ENCODE measurements at places on chromosomes 4 and X. TPM values are rescaled to one million over a fixed set of nuclear protein-coding genes. Genes with fewer than 3 reads are reported as not detected.
A peak's percentile ranks its signal among the peaks of the same experiment; 100 is the strongest.

ASB5 gene
- 0.57 TPM for total RNA-seq

NPNT gene
- not detected for total RNA-seq

PPP4R3C gene
- 0.74 TPM for total RNA-seq

RBPJ gene
- total RNA-seq: 33.9 TPM

XAGE2 gene
- total RNA-seq: not detected

CYSLTR1 gene
- not detected for total RNA-seq

DKC1 gene
- 109 TPM for total RNA-seq

GPR34 gene
- not detected for total RNA-seq

RNF128 gene
- total RNA-seq: 1.8 TPM

MFAP3L gene
- total RNA-seq: 1.5 TPM

DNA sequence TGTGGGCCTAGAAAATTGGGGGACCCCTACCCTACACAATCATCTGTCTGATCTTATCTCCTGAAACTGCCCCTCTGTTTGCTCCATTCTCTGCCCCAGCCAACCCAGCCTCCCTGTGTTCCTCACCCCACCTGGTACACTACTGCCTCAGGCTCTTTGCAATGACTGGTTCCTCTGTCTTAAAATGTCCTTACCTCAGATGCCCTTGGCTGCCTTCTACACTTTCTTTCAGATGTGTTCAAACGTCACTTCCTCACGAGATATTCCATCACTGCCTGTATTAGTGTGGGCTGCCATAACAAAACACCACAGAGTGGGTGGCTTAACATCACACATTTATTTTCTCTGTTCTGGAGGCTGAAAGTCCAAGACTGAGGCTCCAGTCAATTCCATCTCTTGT is 29.2 kb downstream of the QDPR start:
- no peak for DNase-seq

- peak; percentile 4 for DNase-seq
These were observed 34.1 kb upstream of the ZNF81 start for GRCh38 chrX:47802589-47802988.

- DNase-seq: no peak
These were observed 160.7 kb upstream of the LDB2 start for GRCh38 chr4:17058916-17059741.

GRCh38 chr4:138567696-138568095 is 325.5 kb upstream of the SLC7A11 start:
- no peak for DNase-seq

GRCh38 chr4:84985952-84986351 is 19.5 kb upstream of the WDFY3 start:
- DNase-seq: peak; percentile 56

- no peak for DNase-seq
These were observed 27.7 kb downstream of the FGF5 start for GRCh38 chr4:80294206-80294605.

GRCh38 chrX:109187473-109188168 is 294.3 kb downstream of the GUCY2F start:
- no peak for DNase-seq

DNA sequence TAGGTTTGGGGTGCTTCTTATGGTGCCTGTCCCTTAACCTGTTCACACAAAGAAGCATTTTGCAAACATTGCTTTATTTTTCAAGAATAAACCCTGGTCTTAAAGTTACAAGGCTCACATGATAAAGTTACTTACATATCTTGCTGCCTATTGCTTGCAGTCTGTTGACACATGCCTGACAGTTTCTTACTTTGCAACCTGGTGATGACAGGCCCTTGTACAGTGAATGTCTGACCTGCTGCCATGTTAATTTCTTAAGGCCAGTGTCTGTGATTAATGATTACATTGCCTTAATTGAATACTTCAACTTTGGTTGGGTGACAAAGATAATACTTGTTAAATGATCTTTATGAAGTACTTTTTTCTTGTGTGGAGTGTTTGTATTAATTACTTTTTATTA is 49.9 kb downstream of the FIP1L1 start:
- DNase-seq: no peak

DNA sequence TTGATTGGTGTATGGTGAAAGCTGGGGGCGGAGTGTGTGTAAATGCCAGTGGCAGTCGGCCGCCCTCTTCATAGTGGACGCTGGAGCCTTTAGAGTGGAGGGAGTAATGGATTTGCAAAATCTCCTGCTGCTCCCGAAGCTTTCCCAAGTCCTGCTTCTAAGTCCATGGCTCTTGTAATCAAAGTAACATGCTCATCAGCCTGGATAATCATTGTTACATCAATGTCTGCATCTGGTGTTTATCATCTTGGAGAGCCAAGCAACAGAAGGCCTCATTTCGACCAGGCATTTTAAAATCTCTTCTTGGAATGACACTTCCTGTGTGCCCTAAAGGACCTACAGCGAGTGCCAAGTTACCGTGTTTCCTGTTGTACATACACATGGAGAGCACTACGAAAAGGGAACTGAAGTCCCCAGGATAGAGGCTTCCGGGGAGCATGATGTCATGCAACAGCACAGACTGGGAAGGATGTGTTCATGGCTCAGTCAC is 32.2 kb downstream of the UNC5C start:
- no peak for DNase-seq

- peak; percentile 34 for DNase-seq
These were observed 20.4 kb upstream of the FRMPD3 start for GRCh38 chrX:107429090-107429489.

DNA sequence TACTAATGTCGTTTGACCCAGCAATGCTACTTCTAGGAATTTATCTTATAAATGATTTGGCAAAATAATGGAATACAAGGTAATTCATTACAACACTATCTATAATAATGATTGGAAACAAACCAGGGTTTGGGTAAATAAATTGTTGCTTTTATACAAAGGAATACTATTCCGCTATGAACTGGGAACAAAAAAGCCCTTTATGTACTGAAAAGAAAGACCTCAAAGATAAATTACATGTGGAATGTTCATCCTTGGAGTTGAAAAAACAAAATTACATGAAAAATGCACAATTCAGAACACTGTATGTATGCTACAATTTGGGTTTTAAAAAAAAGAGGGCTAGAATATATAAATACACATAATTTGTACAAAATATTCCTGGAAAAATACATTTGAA is 5.2 kb upstream of the NUP54 start:
- DNase-seq: no peak

DNA sequence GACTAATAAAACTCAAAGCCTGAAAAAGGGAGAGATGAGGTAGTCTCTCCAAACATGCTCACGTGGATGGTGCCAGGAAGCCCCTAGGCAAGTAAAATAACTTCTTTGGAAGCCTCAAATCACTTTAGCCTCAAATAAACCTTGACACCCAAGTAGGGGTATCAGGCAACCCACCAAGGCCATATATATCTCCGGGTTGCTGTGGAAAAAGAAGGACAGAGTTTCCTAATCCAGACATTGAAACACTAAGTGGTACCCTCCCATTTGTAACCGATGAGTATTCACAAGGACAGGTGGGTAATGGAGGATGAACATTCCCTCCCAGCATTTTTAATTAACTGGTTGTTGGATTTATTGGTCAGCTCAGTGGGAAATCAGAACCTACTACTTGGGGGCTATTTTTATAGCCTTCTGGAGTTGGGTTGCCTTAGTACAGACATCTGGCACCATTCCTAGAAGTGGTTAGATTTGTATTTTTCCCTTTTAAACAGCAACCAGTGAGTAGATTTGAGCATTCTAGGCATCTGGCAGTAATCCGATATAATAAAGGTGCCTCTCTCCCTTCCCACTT is 87.7 kb downstream of the GPC3 start:
- no peak for DNase-seq

- no peak for DNase-seq
These were observed 3.1 kb upstream of the FBXL5 start for GRCh38 chr4:15658136-15658770.

DNA sequence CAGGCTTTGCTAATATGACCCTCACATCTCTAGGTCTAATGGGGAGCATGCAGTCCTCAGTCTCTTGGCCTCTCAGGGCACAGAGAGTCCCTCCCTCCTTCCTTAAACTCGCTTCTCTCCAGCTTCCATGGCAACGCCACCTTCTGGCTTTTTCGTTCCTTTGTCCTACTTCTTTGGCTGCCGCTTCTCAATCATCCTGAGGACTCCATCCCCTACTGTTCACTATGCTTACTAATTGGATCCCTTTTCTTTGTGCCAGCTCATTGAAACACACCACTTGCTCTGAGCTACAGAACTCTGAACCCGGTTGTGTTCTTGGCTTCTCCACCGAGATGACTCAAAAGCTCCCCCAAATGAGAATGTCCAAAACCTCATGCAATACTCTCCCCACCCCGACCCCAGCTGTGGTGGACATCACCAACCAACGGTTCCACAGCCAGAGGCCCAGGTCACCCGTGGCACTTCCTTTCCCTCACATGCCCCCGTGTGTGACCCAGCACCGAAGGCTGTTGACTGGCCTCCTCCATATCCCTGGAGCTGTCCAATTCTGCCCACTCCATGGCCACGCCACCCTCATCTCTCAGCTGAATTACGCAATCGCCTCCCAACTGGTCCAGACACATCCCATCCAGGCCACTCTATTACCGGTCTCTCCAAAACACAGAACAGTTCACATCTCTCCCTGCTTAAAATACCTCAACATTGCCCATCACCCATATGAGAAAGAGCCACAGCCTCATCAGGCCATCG is 34.7 kb downstream of the CRMP1 start:
- no peak for DNase-seq

DNA sequence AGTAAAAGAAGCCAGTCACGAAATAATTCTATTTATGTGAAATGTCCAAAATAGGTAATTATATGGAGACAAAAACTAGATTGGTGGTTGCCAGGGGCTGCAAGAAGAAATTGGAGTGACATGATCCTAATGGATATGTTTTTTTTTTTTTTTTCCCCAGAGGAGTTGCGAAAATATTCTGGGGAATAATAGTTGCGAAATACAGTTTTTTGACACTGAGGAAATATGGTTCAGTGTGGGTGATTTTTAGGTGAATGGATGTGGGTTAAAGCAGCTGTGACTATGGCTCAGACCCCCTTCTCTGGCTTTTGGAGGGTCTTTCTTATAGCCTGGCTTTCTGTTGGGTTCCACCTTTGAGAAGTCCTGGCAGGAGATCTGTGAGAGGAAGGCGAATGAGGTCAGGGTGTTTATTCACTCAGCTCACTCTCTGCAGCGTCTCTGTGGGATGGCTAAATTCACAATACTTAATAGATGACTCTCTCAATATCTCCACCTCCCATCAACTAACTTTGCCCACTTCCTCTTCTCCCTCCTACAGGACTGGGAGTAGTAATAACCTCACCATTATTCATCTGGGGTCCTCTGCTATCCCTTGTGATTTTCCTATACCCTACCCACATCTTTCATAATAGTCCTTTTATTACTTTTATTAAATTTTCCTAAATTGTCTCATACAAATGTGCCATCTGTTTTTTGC is 15.3 kb upstream of the RAB9B start:
- DNase-seq: peak; percentile 30

DNA sequence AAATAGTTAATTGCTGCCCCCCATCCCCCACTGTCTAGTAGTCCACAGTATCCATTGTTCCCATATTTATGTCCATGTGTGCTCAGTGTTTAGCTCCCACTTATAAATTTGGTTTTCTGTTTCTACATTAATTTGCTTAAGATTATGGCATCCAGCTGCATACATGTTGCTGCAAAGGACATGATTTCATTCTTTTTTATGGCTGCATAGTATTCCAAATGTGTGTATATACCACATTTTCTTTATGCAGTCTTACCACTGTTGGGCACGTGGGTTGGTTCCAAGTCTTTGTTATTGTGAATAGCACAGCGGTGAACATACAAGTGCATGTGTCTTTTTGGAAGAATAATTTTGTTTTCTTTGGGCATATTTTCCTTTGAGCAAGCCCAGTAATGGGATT is 113.0 kb upstream of the LNX1 start:
- DNase-seq: no peak

- DNase-seq: no peak
These were observed 484 bp downstream of the GALNTL6 start for GRCh38 chr4:171813526-171814250.

DNA sequence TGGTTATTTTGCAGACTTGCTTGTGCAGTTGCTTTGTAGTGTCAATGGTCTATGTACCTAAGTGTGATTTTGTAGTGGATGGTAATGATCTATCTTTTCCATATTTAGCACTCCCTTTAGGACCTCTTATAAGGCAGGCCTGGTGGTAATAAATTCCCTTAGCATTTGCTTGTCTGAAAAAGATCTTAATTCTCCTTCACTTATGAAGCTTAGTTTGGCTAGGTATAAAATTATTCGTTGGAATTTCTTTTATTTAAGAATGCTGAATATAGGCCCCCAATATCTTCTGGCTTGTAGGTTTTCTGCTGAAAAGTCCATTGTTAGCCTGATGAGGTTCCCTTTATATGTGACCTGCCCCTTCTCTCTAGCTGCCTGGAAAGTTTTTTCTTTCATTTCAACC is 10.6 kb upstream of the HSD17B13 start:
- DNase-seq: no peak

DNA sequence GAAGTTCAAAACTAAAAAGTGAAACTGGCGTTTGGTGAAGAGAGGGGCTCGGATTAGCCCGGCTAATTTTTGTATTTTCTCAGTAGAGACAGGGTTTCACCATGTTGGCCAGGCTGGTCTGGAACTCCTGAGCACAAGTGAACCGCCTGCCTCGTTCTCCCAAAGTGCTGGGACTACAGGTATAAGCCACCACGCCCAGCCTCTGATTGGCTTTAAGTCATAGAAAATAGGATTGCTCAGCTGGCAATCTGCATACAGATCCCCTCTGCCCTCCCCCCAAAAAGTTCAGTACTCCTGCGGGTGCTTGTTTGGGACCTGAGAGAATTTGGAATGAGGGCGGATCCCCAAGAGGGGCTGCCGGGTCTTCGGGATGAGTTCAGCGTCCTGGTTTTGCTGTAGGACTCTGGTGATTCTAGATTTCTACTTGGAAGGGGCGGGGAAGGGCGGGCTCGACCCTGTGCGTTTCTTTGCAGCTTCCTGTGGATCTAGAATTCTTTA is 537 bp upstream of the PRKX start:
- no peak for DNase-seq

DNA sequence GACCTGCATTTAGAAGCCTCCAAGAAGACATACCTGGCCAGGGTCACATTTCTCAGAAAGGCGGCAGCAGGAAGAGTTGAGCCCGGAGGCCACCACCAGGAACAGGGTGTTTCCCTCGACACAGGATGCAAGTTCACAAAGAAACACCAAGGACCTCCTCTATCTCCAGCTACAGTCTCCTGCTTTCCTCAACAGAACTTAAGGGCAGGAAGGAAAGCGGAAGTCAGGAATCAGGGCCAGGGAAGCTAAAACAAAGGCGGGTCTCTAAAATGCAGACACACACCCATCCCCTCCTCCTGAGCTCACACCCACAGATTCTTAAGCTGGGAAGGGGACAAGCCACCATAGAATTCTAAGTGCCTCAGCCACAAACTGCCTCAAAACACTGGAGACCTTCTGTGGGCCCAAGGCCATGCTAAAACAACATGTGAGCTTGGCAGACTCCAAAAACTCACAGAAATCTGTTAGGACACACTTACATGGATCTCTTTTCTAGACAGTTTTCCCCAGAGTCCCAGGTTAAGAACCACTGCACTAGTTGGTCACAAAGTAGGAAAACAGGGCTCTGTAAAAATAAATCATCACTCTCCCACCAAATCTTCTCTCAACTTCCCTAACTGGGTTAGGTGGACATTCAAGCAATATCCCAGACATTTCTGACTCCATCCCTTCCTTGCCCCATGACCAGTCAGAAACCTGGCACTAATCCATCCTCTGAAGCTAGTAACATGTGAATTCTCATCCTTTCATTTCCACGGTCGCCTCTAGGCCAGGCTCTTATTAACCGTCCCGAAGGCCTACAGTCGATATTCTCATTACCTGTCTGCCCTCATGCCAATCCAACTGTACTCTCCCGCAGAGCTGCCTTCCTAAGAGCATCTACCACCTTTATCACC is 163.2 kb downstream of the APBB2 start:
- no peak for DNase-seq

GRCh38 chr4:24849756-24850155 is 54.4 kb downstream of the SOD3 start:
- no peak for DNase-seq

Data from Daoy (cell line).